ENCODE measurements at places on chromosomes 3 and 15.
A peak's percentile ranks its signal among the peaks of the same experiment; 100 is the strongest.

GRCh38 chr15:25903024-25903581 lies 40.0 kb upstream of the ATP10A start:
- no peak for DNase-seq

DNA sequence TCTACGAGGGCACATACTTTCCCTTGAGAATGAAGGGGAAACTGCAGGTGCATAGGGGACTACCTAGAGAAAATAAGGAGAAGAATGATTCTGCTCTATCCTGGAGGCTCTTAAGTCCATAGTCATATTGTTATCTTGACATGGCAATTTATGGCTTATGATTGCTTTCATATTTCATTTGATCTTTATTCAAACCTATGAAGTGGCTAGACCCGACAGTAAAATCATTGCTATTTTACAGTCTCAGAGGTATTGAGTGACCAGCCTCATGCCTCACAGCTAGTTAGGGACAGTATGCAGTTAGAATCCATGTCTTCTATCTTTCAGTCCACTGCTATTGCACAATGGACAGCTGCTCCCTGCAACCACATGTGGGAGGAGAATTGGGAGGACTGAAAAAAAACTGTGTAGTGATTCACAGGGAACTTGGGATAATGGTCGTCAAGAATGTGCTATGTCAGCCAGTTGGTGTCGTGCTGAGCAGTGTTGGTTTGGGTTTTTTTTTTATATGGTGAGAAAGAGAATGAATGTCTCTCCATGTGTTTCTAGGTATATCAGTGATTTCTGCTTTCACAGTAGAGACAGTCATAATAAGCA lies 63.2 kb upstream of the SPPL2A start:
- no peak for DNase-seq

DNA sequence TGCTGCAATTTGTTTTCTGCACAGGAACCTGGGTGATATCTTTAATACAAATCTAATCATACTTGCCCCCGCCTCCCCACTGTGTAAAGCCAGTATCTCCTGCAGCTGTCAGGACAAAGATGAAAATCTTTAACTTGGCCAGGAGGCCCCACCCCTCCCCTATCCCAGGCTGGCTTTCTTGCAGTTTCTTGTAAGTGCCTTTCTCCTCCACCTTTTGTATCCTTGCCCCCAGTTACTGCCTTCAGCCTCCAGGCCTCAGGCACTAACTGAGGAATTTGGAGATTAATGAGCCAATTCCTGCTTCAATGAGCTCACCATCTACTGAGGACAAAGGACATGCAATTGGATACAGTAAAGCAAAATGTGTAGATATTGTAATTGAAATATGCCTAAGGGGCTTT lies 6.5 kb downstream of the GCSAM start:
- DNase-seq = no peak

GRCh38 chr3:174949523-174949922 lies 90.4 kb downstream of the NAALADL2 start:
- no peak for DNase-seq

DNA sequence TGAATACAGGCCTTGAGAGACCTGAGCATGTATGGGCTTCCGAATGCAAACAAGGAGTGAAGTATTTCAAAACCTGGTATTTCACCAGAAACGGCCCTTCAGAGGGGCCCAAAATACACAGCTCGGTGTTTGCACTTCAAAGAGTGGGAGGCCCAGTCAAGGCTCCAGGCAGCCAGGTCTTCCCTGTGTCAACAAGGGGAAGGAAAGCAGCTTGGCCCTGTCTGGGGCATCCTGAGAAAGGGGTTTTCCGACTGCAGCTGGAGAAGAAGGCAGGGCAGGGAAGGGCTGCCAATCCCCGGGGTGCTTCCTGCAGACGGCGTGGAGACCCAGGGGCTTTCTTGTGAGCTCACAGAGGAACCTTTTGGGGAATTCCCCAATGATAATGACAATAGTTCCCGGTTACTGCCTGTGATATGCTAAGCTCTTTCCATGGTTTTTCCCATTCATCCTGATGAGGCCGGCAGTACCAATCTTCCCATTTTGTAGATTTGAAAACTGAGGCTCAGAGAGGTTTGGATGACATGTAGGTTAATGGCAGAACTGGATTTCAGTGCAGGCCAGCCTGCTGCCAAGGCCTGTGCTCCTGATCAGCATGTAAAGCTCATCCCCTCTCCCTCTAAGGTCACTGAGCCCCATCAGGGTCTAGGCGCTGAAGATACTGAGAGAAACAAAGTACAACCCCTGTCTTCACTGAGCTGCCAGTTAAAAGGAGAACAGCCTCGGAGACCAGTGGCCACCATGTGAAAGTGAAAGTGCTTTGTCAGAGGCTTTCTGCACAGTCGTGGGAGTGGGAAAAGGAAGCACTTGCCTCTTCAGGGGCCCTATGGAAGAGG lies 43.0 kb upstream of the TLE3 start:
- peak; percentile 4 for DNase-seq

All from hematopoietic multipotent progenitor cell (in vitro differentiated cells).